Brain microvascular endothelial cell (primary cell): ENCODE measurements at places on chromosomes 2 and 18.

- DNase-seq, result no peak
Observed at GRCh38 chr2:68448671-68449653, 18.1 kb downstream of the FBXO48 start.

DNA sequence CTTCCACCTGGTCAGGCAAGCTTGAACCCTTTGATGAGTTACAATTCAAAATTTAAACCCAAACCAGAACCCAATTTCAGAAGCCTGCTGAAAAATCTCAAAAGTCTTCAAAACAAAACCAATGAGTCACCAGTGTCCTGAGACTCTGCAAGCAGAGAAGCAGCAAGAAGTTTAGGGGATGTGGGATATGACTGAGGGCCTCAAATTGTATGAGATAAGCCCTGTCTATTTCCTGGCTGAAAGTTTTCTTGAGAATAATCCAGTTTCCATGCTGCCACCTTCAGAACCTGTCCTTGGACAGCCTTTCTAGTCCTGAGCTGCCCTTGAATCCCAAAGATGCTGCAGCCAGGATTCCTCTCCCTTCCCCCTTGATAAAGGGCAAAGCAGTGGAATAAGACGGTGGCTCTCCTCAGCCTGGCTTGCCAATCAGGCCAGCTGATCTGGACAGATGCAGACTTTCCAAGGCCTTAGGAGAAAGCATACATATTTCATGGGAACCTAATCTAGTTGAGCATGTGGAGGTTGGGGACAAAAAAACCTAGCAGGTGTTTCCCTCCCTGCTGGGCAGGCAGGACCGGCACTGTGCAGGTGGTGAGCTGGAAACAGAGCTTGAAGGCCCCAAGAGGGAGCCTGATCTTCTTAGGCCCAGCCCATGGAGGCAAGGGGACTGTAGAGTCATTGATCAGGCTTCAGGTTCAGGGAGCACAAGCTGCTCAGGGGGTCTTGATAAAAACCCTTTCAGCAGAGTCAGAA is 278.0 kb upstream of the MGAT5 start:
- no peak for DNase-seq

- DNase-seq, result peak; percentile 14
Observed at GRCh38 chr2:170930131-170930990, 1.3 kb downstream of the GORASP2 start.

DNA sequence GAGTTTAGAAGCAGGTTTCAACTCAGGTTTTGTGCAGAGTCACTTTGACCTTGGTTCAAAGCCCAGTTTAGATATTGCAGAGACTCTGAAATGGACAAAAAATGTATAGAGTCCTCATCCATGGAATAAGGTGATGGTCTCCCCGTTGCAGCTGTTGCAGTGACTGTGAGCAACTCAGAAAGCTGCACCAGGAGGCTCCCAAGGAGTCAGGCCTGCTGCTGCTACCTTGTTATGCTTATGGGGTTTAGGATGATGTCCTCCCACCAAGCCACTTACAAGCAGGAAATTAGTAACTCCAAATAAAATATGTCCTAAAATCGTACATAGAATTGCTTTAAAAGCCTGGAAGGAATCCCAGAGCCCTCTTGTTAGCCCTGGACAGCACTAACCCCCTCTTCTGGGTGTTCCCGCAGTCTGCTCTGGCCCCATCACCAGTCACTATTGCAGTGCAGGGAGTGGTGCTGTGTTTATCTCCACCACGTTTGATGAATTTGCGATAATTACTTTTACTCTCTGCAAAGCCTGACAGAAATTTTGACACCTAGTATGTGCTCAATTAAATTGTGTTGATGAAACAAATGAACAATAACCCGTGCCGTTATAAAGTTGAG is 189.0 kb downstream of the CNTNAP5 start:
- no peak for DNase-seq

DNA sequence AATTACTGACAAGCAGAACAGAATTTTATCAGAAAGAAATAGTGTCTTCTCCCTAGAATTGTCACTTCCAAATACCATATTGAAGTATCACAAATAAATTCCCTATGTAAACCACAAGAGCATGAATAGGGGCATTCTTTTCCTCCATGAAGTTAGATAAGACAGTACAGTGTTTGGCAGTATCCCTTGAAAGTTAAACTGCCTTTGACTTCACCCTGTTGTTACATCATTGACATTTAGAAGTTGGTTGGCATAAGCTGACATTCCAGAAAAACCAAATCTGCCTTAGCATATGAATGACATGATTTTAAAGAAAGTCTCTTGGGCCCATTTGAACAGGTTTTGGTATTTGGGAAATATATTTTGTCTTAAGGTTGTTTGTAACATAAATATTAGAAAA is 50.2 kb upstream of the OSR1 start:
- DNase-seq, result peak; percentile 10

DNA sequence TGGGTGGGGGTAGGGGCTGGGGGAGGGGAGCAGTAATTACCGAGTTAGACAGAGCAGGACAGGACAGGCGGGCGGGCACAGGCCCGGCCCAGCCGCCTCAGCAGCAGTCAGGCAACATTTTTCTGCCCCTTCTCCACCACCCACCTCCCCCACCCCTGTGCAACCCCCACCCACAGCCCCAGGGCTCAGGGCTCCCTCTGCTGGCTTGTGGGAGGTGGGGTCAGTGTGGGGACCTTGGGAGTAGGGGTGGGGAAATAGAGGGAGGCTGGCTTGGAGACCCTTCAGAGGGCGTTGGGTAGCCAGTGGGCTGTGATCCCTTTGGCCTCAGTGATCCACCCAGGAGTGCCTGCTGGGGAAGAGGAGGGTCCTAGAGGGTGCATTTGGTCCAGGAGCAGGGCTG is 6.4 kb downstream of the WNT6 start:
- DNase-seq, result no peak

DNA sequence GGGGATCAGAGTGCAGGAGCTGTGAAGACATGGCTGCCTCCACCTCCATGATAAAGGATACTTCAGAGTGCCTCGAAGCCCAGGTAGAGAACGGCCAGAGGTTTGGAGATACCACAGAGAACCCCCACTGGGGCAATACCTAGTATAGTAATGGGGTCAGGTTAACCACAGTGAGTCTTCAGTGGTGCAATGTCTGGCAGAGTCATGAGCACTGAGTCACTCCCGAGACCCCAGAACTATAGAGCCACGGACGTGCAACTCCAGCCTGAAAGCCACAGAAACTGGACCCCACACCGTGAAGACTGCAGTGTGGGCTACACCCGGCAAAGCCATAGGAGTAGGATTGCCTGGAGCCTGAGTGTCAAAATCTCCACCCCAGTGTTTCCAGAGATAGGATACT is 746.6 kb downstream of the CBLN2 start:
- DNase-seq, result no peak

- no peak for DNase-seq
Observed at GRCh38 chr2:151083856-151084795, 177.5 kb downstream of the RBM43 start.

GRCh38 chr18:58178511-58178910 is 134.5 kb downstream of the NEDD4L start:
- DNase-seq, result no peak

DNA sequence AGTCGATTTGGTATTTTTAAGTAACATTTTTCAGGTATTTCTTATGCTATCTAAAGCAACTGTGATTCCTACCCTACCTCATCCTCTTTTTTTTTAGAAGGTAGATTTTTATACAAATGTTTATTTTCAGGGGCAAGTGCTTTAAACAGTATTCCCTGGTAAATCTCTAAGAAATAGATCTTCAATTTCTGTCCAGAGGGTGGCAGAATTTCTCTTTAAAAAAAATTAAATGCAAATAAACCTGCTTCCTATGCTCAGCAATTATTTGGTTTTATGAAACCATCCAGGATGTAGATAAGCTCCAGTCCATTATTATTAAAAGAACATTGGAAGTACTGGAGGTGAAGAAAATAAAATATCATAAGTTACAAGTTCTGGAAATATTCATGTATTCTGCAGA is 191.9 kb downstream of the MYO3B start:
- no peak for DNase-seq

GRCh38 chr18:68604256-68604655 is 110.7 kb downstream of the TMX3 start:
- DNase-seq, result no peak

- DNase-seq, result no peak
Observed at GRCh38 chr2:64641599-64641998, 12.1 kb downstream of the SERTAD2 start.

- DNase-seq, result no peak
Observed at GRCh38 chr18:12820506-12820905, 63.5 kb downstream of the PTPN2 start.

DNA sequence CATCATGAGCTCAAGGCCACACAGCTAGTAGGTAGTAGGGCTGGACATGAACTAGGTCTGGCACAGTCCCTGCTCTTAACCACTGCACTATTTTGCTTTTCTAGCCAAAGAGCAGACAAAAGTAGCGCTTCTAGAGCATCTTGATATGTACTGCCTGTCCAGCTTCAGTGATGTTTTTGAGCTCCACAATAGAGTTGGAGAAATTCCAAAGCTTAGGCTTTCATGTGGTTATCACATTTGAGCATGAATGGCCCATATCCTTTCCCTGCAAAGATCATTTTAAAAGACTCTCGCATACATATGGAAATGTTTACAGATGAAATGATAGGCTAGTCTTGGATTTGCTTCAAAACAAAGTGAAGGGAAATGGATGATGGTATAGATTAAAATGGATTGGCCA is 128.7 kb downstream of the MAP3K20 start:
- no peak for DNase-seq

DNA sequence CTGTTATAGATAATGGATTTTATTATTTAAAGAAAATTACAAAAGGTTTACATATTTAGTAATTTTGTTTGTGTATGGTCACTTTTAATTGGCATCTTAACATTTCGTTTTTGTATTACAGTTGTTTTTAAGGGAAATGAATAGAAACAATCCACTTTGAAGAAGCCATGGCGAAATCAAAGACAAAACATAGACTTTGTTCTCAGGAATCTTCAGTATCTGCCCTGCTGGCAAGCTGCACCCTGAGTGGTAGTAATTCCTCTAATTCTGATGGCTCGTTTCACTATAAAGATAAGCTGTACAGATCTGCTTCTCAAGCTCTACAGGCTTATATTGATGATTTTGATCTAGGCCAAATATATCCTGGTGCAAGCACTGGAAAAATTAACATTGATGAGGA is 2.7 kb downstream of the C18orf54 start:
- peak; percentile 9 for DNase-seq

GRCh38 chr2:46584134-46584848 is 104.9 kb downstream of the TMEM247 start:
- DNase-seq, result no peak

DNA sequence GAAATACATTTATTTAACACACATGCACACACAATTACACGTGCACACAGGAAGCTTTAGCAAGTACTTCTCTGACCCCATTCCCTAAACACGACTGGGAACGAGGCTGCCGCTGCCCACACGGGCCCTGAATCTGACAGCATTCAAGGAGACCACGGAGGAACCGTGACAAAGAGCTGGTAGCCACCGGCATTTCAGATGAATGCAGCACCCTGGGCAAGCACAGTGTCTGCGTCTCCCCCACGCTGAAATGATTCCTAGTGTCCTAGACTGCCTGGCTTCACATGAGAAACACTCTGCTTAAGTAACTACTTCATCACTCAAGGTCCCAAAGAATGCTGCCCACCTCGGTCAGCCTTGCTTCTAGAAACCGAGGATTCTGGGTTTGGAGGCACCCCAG is 95.0 kb downstream of the HDAC4 start:
- no peak for DNase-seq

DNA sequence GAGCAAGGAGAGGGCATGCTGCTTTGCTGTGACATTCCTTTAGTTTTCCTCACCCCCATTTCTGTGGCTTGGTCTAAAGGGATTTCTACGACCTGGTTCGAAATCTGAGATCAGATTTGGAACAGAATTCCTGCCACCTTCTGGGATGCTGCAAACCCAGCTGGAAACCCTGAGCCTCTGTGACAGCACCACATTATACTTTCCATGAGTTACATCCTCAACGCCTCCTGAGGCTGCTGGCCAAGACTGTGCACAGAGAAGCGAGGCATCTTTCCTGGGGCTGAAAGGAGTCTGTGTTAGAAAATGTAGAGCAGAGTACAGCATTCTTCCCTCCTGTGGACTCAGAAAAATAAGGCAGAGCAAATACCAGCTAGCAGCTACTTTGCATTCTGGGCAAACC is 138.1 kb upstream of the CHAC2 start:
- no peak for DNase-seq

DNA sequence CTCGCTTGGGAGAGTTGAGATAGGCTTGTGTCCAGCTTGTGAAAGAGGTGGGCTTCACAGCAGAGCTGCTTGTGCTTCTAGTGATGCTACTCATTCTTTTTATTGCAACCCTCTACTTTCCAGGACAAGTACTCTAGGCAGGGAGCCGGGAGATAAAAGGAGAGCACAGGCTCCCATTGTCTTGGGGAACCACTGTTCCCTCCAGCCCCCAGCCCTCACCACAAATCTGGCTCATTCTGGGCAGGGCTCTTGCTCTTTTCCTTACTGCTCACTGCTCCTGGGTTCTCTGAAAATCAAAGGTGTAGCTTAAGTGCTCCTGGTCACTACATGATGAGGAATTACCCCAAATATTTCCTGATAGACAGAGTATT is 81.4 kb downstream of the CABYR start:
- no peak for DNase-seq

DNA sequence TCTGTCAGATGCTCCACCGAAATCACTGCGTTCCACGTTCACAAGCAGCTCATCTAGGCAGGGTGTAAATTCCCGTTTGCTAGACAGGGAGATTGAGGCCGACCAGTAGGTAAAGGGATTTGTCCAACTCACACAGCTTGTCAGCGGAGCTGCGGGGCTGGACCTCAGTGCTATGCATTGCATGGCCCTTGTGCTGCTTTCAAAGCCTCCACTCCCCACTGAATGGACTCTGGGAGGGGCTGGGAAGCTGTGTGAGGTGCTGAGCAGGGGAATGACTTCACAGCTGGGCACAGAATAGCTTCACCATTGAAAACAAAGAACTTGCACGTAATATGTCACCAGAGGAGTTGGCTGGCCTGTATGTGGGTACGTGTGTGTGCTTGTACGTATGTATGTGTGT is 21.4 kb downstream of the CELF4 start:
- DNase-seq, result no peak

DNA sequence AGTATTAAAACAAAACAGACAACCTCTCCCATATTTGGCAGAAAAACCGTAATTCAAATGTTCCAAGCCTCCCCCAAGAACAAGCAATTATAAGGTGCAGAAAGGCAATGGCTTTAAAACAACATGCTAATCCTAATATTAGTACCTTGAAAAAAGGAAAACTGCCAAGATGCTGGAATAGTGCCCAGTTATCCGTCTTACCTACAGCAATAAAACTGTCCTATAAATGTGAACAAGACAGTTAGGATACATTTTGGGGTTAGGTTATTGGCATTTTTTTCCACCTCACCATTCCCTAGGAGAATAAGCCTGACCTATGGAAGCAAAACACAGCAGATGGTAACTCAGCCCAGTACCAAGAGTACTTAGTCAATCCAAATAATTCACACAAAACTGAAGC is 83.2 kb downstream of the TCF4 start:
- no peak for DNase-seq

- no peak for DNase-seq
Observed at GRCh38 chr18:46899274-46899948, 17.9 kb downstream of the PIAS2 start.

- DNase-seq, result no peak
Observed at GRCh38 chr2:68716604-68717304, 17.9 kb upstream of the ARHGAP25 start.

GRCh38 chr2:18703555-18703954 is 114.2 kb upstream of the NT5C1B start:
- DNase-seq, result no peak

- no peak for DNase-seq
Observed at GRCh38 chr18:12329125-12329698, 21.2 kb downstream of the TUBB6 start.
